Activated CD4-positive, alpha-beta T cell treated with anti-CD3 and anti-CD28 coated beads, Interleukin-2, amount 10 ng/mL, durations not matched to agents 24 days and 14 days (primary cell): ENCODE measurements at places on chromosomes 16 and 17. TPM values are rescaled to one million over a fixed set of nuclear protein-coding genes. Genes with fewer than 3 reads are reported as not detected.

- H3K27me3 ChIP-seq, result no peaks in the 10 kb centered on the region
- H3K27ac ChIP-seq, result peak overlapping the region; percentile 94
- peak; percentile 97 for DNase-seq
- peaks cover 61% of the 10 kb centered on the region for H3K4me1 ChIP-seq
- H3K4me3 ChIP-seq, result peak overlapping the region; percentile 99
Observed at GRCh38 chr17:45225964-45226530, 4.4 kb downstream of the FMNL1 start.

- H3K4me1 ChIP-seq, result no peaks in the 10 kb centered on the region
- H3K4me3 ChIP-seq, result no peak overlapping the region
- no peak for DNase-seq
- no peak overlapping the region for H3K27ac ChIP-seq
Observed at GRCh38 chr17:6506679-6507231, 49.6 kb downstream of the PITPNM3 start.

DNA sequence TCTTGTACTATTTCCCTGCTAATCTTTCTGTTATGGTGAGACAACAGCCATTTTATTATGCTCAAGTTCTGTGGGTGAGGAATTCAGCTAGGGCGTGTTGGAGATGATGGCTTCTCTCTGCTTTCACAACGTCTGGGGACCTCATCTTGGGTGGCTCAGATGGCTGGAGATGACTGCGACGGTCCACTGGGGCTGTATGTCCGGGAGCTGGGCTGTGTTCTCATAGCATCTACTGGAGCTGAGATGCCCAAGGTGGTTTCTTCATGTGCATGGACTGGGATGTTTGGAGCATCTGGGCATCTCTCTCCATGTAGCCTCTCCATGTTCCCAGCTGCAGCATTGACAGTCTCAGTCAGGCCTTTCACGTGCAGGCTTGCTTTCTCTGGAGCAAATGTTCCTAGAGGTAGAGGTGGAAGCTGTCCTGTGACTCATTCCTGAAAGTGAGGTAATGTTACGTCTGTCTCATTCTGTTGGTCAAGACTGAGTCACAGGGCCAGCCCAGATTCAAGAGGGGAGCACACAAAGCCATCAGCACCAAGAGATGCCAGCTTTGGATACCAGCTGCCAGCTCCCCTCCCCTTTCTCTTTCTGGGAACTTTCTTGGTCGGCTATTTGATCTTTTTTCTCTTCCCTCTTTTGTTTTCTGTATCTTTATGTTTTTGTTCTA is 96.2 kb downstream of the RAP1GAP2 start:
- no peak for DNase-seq
- H3K4me3 ChIP-seq, result no peak overlapping the region
- no peaks in the 10 kb centered on the region for H3K4me1 ChIP-seq
- no peaks in the 10 kb centered on the region for H3K27me3 ChIP-seq
- no peaks in the 10 kb centered on the region for H3K36me3 ChIP-seq

- DNase-seq, result no peak
- H3K27me3 ChIP-seq, result no peaks in the 10 kb centered on the region
- no peak overlapping the region for H3K4me3 ChIP-seq
- peaks cover 31% of the 10 kb centered on the region for H3K36me3 ChIP-seq
Observed at GRCh38 chr17:75899353-75899752, 2.6 kb upstream of the TRIM65 start.

- H3K36me3 ChIP-seq, result no peaks in the 10 kb centered on the region
- H3K4me1 ChIP-seq, result peaks cover under 1% of the 10 kb centered on the region
- no peaks in the 10 kb centered on the region for H3K27me3 ChIP-seq
- no peak for DNase-seq
- H3K4me3 ChIP-seq, result no peak overlapping the region
Observed at GRCh38 chr16:19361587-19361986, 56.1 kb upstream of the TMC5 start.

DNA sequence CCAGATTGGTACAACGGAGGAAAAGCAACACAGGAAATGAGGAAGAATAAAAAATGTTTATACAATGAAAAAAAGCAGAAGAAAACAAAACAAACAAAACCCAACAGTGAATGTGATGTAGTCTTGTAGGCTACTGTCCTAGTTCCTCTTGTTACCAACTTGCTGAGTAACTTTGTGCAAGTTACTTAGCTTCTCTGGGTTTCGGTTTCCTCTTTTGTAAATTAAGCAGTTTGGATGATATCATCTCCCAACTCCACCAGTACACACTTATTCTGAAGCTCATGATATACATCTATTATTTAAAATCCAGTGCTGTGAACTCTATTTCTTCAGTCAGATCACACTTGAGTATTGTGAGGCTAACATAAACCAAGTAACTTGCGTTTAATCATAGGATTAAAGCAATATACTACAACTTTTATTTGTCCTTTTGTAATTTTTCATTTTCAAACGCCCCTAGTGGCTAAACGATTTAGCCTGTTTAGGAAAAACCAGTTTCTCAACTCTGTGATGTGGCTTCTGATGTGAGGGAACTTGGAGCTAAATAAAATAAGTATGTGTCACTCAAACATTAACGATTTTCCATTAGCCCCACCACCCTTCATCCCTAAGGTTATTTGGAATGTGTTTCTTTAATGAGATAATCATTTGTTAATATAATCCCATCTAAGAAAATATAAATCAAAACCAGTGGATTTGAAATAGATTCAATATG is 1.4 kb upstream of the UNK start:
- peak overlapping the region; percentile 100 for H3K27ac ChIP-seq
- peaks cover 20% of the 10 kb centered on the region for H3K36me3 ChIP-seq
- H3K27me3 ChIP-seq, result peaks cover 4% of the 10 kb centered on the region
- peak overlapping the region; percentile 93 for H3K4me3 ChIP-seq
- peaks cover 42% of the 10 kb centered on the region for H3K4me1 ChIP-seq
- DNase-seq, result peak; percentile 80

DNA sequence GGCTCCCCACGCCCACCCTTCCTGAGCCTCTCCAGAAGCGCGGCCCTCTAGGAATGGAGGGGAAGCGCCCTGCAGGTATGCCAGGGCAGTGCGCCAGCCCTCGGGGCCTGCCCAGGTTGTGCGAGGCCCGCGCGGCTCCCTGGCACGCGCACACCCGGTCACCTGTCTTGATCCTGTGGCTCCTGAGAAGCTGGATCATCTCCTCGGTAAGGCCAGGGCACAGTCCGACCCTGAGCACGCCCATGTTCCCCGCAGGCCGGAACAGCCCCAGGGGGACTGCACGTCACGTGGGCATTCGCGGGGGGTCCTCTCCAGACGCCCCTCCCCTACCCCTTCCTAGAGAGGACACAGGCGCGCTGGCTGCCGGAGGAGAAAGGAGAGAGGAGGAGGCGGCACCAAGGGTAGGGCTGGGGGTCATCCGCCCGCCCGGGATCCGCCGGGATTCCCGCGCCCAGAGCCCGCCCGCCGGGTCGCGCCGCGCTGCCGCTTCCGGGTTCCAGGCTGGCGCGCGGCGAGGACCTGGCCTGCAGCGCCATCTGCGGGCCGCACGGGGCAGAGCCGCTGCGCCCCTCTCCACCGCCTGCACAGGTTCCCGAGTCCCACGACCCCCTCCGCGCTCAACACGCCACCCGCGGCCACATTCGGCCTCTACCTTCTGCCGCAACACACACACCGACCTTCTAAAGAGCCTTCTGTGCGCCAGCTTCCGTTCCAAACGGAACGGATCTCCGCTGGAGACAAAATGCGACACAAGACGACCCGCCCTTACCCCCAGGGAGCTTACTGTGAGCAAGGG is at the start of gene RAD51D:
RAD51D (minus strand) TSS at position 491 of the 796 bp plus-strand sequence; CDS start at position 244, 247 bp downstream.
- peaks cover 22% of the 10 kb centered on the region for H3K36me3 ChIP-seq
- peak; percentile 94 for DNase-seq
- H3K4me1 ChIP-seq, result peaks cover 36% of the 10 kb centered on the region

DNA sequence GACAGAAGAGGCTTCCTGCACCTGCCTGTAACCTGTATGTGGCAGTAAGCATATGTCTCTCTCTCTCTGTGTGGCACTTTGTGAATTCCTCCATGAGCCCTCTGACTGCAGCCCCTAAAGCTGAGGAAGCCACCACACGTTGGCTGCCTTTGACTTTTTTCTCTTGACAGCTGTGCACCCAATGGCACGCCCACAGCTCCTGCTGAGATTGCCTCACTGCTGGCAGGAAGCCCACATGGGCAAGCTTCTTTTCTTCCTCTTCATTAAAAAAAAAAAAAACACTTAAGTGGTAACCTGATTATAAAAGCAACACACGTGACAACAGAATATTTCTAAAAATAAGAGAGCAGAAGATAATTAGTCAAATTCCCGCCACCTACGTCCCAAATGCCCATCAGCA is 34.0 kb upstream of the PIRT start:
- no peak overlapping the region for H3K27ac ChIP-seq
- no peak overlapping the region for H3K4me3 ChIP-seq
- no peak for DNase-seq

DNA sequence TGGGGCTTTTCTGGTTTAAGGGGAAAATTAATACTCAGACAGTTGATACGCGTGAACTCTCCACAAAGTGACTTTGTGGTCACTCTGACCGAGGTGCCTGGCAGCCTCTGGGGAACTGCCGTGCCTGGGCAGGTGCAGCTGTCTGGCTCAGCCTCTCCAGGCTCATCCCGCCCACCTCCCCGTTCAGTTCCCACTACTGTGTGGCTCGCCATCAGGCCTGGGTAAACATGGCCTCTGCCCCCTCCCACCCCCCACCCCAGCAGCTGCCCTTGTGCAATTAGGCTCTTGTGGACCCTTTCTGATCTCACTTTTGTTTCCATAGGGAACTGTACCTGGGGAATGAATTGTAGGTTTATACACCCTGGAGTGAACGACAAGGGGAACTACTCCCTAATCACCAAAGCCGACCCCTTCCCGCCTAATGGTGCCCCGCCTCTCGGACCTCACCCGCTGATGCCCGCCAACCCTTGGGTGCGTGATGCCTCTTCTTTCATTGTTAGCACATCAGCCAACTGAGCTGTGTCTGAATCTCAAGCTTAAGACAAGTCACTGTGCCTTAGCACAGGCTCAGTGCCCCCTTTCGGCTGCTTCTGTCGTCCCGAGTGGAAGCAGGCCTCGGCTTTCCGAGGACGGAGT is 27.8 kb downstream of the ZC3H18 start:
- H3K4me3 ChIP-seq, result no peak overlapping the region
- H3K36me3 ChIP-seq, result peaks cover 45% of the 10 kb centered on the region
- peaks cover 7% of the 10 kb centered on the region for H3K4me1 ChIP-seq
- H3K27me3 ChIP-seq, result no peaks in the 10 kb centered on the region
- H3K27ac ChIP-seq, result no peak overlapping the region

DNA sequence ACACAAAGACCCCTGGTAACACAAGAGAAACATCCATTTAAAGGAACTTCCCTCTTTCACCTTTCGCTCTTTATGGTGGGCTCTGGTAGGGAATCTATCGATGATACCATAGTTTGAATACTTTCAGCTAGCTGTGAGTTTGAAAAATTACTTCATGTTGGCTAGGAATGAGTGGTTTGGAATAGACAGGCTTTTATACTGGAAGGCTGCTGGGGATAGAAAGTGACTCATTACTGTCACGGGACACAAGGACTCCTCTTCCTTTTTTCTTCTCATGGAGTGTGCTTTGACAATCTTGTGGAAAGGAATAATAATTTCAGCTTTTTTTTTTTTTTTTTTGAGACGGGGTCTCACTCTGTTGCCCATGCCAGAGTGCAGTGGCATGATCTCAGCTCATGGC is 76.9 kb downstream of the CYB561 start:
- DNase-seq, result no peak
- no peaks in the 10 kb centered on the region for H3K4me1 ChIP-seq
- no peak overlapping the region for H3K4me3 ChIP-seq
- H3K36me3 ChIP-seq, result no peaks in the 10 kb centered on the region
- H3K27ac ChIP-seq, result no peak overlapping the region

GRCh38 chr16:64534180-64534780 is 587.6 kb downstream of the CDH11 start:
- H3K36me3 ChIP-seq, result no peaks in the 10 kb centered on the region
- H3K4me1 ChIP-seq, result no peaks in the 10 kb centered on the region
- no peak overlapping the region for H3K4me3 ChIP-seq
- DNase-seq, result no peak

GRCh38 chr17:10380631-10381408 is 8.0 kb upstream of the MYH13 start:
- no peaks in the 10 kb centered on the region for H3K4me1 ChIP-seq
- no peaks in the 10 kb centered on the region for H3K36me3 ChIP-seq
- no peak overlapping the region for H3K4me3 ChIP-seq
- no peak overlapping the region for H3K27ac ChIP-seq
- DNase-seq, result no peak
- H3K27me3 ChIP-seq, result peaks cover 3% of the 10 kb centered on the region

- no peaks in the 10 kb centered on the region for H3K36me3 ChIP-seq
- peaks cover 13% of the 10 kb centered on the region for H3K27me3 ChIP-seq
- H3K4me1 ChIP-seq, result peaks cover 7% of the 10 kb centered on the region
- H3K27ac ChIP-seq, result no peak overlapping the region
- H3K4me3 ChIP-seq, result no peak overlapping the region
- DNase-seq, result no peak
Observed at GRCh38 chr17:58572846-58573245, 58.4 kb upstream of the MTMR4 start.

- H3K4me3 ChIP-seq, result no peak overlapping the region
- no peaks in the 10 kb centered on the region for H3K36me3 ChIP-seq
- H3K27ac ChIP-seq, result no peak overlapping the region
- no peaks in the 10 kb centered on the region for H3K4me1 ChIP-seq
- DNase-seq, result no peak
Observed at GRCh38 chr17:72273289-72274056, 152.7 kb downstream of the SOX9 start.

DNA sequence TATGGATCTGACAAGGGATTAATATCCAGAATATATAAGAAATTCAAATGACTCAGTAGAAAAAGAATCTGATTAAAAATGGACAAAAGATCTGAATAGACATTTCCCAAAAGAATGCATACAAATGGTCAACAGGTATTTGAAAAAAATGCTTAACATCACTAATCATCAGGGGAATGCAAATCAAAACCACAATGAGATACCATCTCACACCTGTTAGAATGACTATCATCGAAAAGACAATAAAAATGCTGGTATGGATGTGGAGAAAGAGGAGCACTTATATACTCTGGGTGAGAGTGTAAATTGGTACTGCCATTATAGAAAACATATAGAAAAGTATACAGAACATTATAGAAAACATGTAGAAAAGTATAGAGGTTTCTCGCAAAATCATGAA is 16.4 kb upstream of the HS3ST2 start:
- DNase-seq, result no peak
- H3K4me3 ChIP-seq, result no peak overlapping the region
- no peak overlapping the region for H3K27ac ChIP-seq
- no peaks in the 10 kb centered on the region for H3K4me1 ChIP-seq
- peaks cover 2% of the 10 kb centered on the region for H3K27me3 ChIP-seq
- no peaks in the 10 kb centered on the region for H3K36me3 ChIP-seq

- DNase-seq, result no peak
- H3K27me3 ChIP-seq, result no peaks in the 10 kb centered on the region
- H3K36me3 ChIP-seq, result peaks cover 3% of the 10 kb centered on the region
- no peak overlapping the region for H3K27ac ChIP-seq
- H3K4me1 ChIP-seq, result peaks cover 12% of the 10 kb centered on the region
Observed at GRCh38 chr16:22022151-22022550, 14.2 kb downstream of the MOSMO start.

Gene WNT3
- 0.05 and 0.07 TPM in 2 replicates for total RNA-seq

Gene TAC4
- not detected in 2 replicates for total RNA-seq

Gene ITGAL
- total RNA-seq, result 264 and 267 TPM in 2 replicates

Gene WDR45B
- 62.8 and 66.8 TPM in 2 replicates for total RNA-seq

Gene ZNF597
- total RNA-seq, result 1.9 and 2.1 TPM in 2 replicates

Gene RUNDC3A
- 0.42 TPM in 1 of 2 replicates, not detected in the other for total RNA-seq

Gene DPEP3
- total RNA-seq, result not detected in 2 replicates

Gene GPR139
- not detected in 2 replicates for total RNA-seq

Gene OGFOD1
- 87.0 and 89.2 TPM in 2 replicates for total RNA-seq

Gene GDPD1
- total RNA-seq, result 1.8 and 2.7 TPM in 2 replicates

Gene KRTAP2-2
- not detected in 2 replicates for total RNA-seq

Gene ABCA5
- total RNA-seq, result 12.0 and 13.3 TPM in 2 replicates

Gene CHST6
- total RNA-seq, result not detected in 2 replicates

Gene ST3GAL2
- total RNA-seq, result 27.9 and 37.0 TPM in 2 replicates

Gene SLC38A8
- total RNA-seq, result not detected in 2 replicates

Gene PRDM7
- not detected in 2 replicates for total RNA-seq
